Central memory CD4-positive, alpha-beta T cell (primary cell): ENCODE measurements at places on chromosomes 5 and 9.

DNA sequence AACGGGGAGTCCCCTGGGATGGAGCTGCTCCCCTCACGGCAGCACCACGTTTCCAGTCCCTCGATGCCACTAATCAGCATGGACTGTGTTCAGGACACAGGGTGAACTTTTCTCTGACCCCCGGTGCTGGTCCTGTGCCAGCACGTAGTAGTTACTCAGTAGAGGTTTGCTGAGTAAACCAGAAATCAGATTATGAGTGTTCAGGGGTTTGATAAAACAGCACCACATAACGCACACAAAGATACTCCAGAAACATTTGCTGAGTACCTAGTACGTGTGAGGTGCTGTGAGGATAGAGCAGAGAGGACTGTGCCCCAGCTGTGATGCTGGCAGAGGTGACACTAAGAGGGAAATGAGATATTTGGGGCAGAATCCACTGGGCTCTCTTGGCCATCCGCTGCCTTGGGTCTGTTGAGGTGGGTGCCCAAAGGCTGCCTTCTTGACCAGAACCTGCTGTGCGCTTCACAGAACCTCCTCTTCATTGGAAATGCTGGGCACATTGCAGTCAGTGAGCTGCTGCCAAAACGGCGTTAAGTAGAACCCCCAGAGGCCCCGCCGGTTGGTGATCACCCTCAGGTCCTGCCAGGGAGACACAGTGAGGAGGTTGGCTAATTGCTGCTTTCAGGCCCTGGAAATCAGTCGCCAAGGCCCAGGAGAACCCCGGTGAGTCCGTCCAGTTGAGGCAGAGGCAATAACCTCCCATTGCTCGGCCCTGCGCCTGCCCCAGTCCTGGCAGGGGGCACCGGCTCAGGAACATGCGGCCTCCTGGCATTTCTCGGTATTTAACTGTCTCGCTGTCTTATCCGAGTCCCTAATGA lies 49.4 kb downstream of the NEURL1B start:
- DNase-seq = no peak

DNA sequence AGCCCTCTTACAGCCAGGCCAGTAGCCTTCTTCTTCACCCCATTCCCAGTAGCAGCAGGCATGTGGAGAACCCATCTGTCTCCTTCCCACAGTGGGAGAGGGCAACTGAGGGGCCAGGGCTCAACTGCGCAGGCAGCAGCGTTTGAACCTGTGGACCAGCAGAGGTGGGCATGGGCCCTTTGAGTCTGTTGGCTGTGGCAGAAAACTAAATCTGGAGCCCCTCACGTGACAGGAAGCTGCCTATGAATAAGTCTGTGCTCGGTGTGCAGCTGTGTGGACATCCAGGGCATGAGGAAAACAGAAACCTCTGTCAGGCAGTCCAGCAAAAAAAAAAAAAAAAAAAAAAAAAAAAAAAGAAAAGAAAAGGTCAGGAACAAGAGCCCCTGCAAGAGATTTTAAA lies 189.2 kb upstream of the NR3C1 start:
- DNase-seq = no peak

DNA sequence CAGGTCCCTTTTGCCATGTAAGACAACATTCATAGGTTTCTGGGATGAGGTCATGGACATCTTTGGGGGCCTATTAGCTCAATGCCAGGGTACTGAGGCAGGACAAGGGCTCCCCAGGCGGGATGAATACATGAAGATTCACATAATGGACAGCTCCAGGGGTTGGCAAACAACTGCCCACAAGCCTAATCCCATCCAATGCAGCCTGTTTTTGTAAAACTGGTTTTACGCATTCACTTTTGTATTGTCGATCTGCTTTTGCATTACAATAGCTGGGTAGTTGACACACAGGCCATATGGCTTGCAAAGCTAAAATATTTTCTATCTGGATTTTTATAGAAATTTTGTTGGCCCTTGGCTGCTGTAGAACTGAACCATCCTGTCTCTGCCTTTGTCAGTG lies 248.5 kb upstream of the PANK3 start:
- no peak for DNase-seq

GRCh38 chr9:91089405-91090129 lies 272.2 kb downstream of the AUH start:
- DNase-seq = no peak

DNA sequence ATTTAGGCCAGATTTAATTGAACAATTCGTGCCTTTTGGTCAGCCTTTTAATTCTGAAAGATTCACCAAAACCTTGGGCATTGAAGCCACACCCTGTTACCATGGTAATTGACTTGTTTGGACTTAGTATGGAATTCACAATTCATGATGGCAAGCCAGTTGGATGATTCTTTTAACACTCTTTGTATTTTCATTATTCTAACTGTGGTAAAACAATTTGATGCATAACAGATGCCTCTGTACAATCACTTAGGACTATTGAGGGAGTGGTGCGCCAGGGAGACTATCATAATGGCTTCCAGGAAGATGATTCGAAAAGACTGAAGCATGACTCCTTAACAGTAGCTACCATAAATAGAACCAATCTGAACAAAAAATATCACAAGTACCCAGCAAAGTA lies 381.1 kb upstream of the ADAMTS16 start:
- DNase-seq = no peak

DNA sequence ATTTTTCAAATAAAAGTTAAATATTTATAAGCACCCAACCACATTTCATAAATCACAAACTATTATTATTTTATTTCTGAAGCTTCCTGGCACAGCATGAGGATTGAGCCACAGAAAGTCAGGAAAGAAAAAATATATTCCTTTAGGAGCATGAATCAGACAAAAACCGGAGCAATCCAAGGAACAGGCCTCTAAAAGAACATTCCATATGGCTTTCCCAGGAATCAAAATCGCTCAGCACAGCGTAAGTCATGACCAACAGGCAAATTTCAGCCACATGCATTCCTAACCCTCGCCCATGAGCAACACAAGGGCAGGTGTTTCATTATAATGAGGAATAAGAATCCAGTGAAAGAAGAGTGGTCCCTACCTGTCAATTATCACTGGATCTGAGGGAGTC lies 26.7 kb downstream of the EBF1 start:
- DNase-seq = no peak

GRCh38 chr9:133168432-133168831 lies 4.7 kb upstream of the GBGT1 start:
- DNase-seq = no peak

GRCh38 chr5:157740229-157740610 lies 3.3 kb upstream of the LSM11 start:
- DNase-seq = no peak

DNA sequence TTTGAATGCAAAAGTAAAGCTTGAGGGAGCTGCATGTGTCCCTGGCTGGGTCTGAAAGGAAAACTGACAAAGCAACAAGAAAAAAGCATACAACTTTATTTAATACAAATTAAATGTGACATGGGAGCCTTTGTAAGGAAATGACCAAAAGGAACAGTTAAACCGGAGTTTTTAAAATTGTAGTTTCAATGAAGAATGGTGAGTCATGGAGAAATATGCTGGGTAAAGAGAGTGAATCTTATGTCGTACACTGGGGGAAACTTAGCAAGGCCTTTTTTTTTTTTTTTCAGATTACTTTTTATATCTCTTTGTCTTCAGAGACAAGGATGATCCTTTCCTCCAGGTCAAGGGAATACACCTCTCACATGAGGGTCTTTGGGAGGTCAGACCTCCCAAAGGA lies 50.1 kb upstream of the FBXL17 start:
- no peak for DNase-seq

DNA sequence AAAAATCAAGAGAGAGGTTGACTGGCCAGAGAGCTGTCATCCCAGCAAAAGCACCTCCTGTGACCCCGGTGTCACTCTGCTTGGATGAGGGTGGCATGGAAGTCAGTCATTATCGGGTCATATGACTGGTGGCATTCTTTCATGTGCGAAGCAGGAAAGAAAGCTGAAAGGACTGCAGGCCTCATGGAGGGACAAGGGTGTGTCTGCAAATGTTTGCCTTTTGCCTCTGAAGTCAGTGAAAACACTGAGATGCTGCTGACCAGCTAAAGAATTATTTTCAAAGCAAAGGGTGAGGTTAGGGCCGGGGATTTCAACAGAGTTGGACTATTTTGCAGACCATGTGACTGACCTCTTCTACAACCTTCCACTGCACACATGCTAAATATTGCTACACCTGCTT lies 298.3 kb downstream of the CSNK1G3 start:
- DNase-seq = no peak

DNA sequence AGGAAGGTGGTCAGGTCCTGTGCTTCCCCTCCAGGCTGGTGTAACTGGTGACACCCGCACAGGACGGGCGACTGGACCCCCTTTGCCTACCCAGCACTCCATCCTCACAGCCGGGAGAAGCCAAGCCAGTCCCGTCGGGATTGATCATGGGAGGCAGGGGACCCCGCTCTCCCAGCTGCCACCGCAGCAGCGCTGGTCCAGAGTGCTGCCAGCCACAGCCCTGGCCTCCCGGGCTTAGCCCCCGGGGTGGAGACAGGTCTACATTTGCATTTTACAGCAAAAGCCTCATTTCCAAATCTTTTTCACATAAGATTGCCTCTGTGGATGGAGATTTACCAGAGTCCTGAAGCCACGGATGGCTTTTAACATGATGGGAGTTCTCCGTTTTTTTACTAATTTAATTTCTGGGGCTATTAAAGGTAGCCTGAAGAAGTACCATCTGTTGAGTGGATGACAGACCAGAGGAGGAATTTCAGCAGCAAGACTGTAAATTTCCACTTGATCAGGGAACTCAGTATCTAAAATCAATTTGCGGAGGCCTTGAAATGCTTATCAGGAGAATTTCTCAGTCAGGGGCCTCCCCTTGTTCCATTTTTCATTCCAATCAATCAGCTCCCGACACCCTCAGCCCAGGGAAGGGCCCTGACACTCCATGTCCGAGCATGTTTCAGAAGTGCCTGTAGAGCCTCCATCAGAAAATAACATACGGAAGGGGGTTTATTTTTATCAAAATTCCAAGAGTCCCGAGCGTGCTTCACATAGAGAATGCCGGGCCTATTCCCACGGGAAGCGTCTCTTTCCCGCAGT lies 80.6 kb downstream of the OLFM1 start:
- DNase-seq = no peak

DNA sequence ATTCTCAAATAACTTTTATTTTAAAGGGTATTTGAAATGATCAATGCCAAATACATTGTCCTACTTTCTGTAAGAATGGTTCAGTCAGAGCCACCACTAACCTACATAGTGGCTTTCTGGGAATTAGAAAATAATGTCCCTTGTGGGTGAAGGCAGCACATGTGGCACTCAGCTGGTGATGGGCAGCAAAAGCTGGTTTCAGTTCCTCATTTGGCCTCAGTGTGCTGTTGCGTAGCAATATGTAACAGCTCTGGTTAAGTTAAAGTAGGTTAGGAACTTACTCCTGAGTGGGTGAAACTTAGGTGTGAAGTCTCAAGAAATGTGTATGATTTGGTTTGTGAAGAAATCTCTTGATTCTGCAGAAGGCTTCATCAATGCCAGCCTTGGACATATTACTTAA lies 99.6 kb upstream of the SPEF2 start:
- no peak for DNase-seq

DNA sequence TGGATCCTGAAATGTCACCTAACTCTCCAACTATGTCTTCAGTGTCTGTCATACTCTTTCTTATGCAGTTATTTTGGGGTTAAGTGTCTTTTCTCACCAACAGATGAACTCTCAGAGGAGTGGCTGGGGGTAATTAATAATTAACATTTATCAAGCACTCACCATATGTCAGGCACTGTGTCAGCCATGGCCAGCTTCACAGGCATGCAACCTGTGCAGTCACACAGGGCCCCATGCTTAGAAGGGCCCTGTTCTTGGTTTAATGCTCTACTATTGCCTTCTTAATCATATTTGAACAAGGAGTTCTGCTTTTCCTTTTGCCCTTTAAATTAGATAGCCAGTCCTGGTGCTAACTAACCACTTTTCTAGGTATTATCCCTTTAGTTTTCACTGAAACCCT lies 3.4 kb upstream of the GRPEL2 start:
- no peak for DNase-seq

DNA sequence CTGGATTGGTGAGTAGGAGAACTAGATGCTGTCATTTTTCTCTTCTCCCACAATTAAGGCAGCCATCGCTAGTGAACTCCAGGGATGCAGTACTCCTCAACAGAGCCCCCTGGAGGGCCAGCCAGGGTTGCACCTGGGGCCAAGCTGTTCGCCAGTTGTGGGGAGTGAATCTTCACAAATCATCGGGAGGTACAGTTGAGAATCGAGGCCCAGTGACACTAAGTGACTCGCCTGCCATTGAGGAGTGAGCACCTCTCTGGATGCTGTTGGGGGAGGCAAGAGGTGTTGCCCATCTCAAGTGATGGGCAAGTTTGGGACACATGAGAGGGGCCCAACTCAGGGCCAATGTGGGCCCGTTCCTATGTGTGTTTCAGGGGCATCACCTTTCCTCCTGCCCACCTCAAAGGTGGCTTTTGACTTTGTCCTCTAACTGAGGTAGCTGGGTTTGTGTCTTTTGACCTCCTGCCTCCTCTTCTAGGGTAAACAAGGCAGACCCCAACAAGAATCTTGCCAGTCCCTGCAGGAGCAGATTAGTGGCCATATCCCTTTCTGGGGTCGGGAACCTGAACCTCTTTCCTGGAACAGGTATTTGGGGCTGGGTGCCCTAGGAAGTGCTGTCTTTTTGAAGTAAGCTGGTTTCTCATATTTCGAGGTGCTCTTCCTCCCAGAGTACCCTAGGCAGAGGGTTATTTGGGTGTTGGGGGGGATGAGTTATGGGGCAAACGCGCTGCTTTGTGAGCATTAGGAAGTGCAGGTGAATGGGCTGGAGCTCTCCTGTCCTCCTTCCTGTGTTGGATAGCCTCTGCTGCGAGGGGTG lies 181.2 kb downstream of the MACROH2A1 start:
- DNase-seq = no peak

- no peak for DNase-seq
Measured at GRCh38 chr5:80355686-80356085, 35.9 kb downstream of the SPZ1 start.

DNA sequence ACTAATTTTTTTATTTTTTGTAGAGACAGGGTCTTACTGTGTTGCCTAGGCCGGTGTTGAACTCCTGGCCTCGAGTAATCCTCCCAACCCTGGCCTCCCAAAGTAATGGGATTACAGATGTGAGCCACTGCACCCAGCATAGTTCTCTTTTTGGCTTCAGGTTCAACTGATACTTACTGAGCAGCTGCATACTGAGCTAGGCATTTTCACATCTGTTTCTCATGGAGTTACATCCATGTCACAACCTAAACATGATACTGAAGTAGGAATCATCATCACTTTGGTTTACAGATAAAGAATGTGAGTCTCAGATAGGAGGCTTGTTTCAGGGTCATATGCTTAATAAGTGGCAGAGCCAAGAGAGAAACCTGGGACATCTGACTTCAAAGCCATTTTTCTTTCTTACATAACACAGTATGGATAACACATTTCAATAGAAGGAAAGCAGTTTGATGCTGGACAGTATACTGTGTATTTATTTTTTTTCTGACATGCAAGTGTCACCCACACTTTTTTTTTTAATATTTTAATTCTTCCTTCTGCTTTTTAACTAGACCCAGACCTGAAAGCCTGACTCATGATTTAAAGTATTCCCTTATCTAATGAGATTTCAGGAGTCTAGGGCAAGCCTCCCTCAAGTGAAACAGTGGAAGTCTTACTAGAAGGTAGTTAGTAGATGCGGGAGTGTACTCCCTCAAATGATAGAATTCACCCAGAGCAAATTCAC lies 90.8 kb downstream of the HACD4 start:
- no peak for DNase-seq
